ENCODE measurements at places on chromosomes 2 and 18.

- no peak for DNase-seq
These were observed 487.6 kb downstream of the THSD7B start for GRCh38 chr2:137252934-137253333.

DNA sequence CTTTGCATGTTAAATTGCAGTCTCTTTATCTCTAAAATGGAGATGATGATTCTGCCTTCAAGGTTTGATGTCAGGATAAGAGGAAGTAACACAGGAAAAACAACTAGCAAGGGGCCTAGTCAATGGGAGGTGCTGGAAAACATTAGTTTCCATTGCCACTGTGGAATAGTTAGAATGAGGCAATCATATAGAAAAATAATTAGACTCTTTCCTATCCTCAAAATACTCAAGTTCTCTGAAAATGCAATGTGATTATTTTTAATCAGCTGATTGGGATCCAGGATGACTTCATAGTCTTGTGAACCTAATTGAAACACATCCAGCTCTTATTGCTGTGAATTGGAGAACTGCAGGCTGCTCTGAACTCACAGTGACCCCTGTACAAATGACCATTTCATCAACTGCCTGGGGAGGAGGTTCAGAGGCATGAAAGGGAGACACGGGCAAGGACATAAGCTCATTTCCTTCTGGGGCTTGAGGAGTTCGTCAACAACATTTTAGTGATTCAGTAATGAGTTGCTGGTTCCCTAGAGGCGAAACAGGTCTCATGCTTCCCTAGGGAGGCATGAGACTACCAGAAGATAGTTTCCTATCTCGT lies 422.5 kb downstream of the LPIN1 start:
- DNase-seq = no peak

DNA sequence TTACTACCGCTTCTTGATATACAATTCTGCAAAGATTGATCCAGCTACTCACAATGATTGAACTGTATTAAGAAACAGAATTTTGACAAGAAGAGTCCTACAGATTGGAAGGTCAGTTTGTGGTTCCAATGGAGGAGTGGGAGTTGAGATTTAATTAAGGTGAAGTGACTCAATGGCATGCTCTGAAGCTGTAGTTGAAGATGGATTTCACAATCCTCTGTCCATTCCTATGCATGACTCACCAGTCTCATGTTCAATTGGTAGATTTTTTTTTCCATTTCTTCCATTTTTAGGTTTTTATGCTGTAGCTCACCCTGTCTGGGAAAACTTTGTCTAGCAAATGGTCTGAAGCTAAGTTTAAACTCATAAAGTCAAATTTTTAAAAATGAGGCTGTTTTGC lies 83.3 kb downstream of the DPP4 start:
- DNase-seq = no peak

DNA sequence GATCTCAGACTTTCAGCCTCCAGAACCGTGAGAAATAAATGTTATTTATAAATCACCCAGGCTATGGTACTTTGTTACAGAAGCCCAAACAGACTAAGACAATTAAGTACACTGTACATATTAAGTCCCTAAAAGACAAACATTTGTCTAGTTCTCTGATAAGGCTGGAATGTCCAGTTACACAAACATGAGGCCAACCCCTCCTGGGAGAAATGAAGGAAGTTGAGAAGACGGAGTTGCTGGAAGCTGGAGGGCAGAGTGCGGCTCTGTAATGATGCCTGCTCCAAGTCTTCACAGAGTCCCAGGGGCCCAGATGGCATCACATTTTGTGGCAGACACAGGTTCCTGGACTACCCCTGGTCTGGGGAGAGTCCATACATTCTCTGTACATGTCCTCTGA lies 79.2 kb upstream of the ST8SIA3 start:
- DNase-seq = no peak

- DNase-seq = no peak
These were observed 4.8 kb downstream of the FAM228A start for GRCh38 chr2:24179683-24180082.

DNA sequence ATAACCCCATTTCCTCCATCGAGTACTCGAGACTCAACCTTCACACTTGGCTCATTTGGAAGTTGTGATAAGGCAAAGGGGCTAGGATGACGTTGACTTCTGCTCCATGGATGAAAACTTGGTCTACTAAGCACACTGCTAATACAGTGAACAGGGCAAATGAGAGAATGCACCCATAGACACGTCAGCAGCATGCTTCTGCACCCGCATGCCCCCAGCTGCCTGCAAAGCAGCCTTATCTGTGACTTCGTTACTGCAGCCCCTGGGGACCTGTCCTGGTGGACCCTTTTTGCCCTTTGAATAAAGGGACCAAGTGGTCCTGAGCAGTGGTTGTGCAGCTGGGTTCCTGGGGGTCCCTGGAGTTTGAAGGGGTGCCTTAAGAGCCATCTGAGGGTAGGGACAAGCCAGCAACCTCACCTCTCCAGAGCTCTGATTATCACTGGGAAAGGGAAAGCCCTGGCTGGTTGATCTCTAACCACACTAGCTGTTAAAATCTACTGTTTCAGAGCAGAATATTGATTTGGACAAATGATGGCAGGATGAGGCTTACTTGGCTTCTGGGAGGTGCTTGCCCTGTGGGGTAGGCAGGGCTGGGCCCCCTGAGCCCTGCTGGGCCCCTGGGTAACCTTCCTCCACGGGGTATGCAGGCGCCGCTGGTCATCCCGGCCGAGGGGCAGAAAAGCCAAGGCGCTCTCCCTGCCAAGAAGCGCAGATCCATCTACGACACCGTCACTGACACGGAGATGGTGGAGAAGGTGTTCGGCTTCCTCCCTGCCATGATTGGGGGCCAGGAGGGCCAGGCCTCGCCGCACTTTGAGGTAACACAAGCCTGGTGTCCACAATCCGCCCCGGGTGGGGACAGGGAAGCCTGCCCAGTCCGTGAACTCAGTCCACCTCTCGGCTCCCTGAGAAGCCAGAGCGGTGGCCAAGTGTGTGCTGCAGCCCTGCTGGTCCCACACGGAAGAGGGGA lies 37.6 kb upstream of the GPR17 start:
- DNase-seq = no peak

- DNase-seq = no peak
These were observed 8.8 kb downstream of the PDCD1 start for GRCh38 chr2:241849616-241850543.

DNA sequence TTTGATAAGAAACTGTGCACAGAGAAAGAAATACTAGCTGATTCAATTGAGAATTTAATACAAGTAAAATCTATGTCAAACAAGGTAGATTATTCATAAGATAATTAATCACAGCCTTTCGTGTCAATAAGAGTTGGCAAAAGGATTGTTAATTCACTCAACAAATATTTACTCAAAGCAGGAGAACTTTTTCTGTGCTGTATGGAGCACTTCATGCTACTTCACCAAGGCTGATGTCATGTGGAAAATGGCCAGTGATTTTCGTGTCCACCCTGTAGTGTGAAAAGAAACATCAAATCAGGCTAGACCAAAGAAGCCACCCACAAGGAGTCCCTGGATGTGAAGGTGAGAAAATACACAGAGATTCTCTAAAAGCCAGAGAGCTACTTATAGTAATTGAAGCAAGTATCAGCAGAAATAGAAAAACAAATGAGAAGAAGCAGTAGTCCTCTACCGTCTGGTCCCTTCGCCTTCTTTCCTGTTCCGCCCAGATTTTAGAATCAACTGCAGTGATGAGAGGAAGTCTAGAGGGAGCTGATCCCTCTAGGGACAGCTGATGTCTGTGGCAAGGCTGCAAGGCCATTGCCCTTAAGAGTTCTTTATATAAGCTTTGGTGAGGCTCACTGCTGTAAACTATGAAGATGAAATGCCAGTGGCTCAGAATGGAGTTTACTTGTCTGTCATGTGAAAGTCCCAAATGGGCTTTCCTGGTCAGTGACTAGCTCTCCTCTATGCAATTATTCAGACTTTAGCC lies 201.3 kb upstream of the APCDD1 start:
- no peak for DNase-seq

DNA sequence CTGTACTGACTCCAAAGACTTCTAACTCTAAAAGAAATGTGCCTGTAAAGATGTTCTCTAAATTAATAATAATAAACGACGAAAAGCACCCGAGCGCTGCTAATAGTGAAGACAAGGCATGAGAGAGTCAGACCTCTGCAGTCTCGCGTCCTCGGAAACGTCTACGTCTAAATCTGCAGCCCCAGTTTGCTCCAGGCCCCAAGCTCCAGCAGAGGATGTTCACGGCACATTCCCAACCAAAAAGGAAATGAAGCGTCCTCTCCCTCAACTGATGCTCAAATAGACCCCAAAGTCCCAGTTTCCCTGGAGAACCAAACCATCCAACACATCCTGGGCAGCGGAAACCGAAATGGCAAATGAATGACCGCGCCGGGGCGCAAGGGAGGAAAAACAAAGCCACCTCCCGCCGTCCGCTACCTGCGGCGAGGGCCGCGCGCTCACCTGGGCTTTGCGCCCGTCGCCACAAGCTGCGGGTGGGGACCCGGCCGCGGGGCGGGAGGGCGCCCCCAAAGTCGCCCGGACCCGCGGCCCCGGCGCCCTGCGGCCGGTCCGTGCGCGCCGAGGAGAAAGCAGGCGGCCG lies 47.1 kb upstream of the CCDC150 start:
- DNase-seq = no peak

GRCh38 chr2:83967854-83968253 lies 491.2 kb downstream of the SUCLG1 start:
- DNase-seq = no peak

- DNase-seq = no peak
These were observed 2041.2 kb upstream of the PIK3C3 start for GRCh38 chr18:39913672-39914366.

- DNase-seq = no peak
These were observed 3.3 kb upstream of the HOXD13 start for GRCh38 chr2:176088937-176089842.

- no peak for DNase-seq
These were observed 56.3 kb downstream of the SLC16A14 start for GRCh38 chr2:230012267-230012884.

DNA sequence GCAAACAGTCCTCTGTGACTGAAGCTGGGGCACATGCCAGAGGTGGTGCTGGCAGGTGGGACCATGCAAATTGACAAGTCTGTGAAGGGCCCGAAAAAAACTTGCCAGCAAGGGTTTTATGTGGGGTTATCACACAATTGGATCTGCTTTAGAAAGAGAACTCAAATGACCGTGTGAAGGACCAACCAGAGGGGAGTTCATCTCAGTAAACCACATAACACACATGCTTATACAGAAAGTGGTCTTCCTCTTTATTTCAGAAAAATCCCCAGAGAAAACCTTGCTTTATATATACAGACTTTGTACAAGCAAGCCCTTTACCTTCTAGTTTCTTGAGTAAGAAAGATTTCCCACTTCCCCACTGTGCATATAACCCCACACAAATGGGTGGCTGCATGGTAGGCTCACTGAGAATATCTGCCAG lies 46.7 kb downstream of the KIDINS220 start:
- DNase-seq = no peak

Measured in stimulated activated CD4-positive, alpha-beta T cell treated with anti-CD3 and anti-CD28 coated beads, Interleukin-1b, Interleukin-23, amount 100 ng/mL, for 1 hour (primary cell).